ENCODE measurements at places on chromosomes 16 and 17.

GRCh38 chr16:53304334-53304733 is 129.9 kb upstream of the RBL2 start:
- no peak for DNase-seq

GRCh38 chr16:73143002-73143401 is 95.1 kb upstream of the ZFHX3 start:
- no peak for DNase-seq

DNA sequence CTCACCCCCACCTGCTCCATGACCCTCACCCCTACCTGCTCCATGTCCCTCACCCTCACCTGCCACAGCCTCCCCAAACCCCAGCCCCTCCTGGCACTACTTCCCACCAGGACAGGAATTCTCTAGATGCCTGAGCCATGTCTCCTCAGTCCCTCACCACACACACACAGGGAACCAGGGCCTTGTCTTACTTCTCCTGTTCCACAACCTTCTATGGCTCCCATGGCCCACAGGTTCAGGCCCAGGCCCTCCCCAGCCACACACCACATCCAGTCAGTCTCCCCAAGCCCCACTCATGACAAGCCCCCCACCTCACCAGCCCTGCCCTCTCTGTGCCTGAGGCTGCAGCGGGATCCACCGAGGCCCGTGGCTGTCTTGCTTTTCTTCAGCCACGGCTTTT is 3.1 kb upstream of the UBE2I start:
- DNase-seq, result no peak

DNA sequence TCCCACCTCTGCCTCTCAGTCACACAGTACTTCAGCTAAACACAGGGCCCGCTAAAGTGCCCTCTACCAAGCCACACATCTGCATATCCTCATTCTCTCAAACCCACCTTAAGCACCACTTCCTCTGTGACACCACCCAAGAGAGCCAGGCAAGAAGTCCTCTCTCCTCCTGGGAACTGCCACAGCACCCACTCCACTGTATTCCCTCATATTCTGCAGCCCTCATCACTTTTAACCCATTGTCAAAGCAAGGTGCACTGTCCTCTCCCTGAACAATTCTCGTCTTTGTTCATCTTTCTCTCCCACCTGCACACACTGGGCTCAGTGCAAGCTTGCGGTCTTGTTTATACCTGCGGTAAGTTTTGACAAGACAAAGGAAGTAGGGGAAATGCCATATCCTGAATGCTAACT is 13.6 kb downstream of the CHD9 start:
- no peak for DNase-seq

DNA sequence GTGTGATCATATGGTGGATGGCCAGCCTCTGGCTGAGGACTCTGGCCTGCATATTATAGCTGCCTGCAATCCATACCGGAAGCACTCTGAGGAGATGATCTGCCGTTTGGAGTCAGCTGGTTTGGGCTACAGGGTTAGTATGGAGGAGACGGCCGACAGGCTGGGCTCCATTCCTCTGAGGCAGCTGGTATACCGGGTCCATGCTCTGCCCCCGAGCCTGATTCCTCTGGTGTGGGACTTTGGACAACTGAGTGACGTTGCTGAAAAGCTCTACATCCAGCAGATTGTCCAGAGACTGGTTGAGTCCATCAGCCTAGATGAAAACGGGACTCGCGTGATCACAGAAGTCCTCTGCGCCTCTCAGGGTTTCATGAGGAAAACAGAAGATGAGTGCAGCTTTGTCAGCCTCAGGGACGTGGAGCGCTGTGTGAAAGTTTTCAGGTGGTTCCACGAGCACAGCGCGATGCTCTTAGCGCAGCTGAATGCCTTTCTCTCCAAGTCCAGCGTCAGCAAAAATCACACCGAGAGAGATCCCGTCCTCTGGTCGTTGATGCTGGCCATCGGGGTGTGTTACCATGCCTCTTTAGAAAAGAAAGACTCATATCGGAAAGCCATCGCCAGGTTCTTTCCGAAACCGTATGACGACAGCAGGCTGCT is 69.0 kb upstream of the ENDOV start:
- no peak for DNase-seq

DNA sequence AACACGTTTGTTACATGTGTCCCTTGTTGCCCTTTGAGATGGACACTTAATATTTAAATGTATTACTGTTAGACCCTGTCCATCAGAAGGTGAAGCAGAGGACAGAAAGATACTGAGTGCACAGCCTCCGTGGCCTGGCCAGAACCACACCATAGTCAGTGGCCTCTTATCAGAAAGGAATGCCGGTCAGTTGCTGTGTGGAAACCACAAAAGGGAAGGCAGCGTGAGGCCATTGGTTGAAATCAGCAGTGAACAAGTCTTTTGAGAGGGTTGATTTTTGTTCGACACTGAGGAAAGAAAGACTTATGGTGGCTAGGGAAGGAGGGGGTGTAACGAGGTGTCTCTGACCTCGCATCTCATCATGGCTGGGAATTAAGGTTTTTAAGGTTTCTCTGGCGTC is 85.4 kb upstream of the CLEC18A start:
- DNase-seq, result no peak

GRCh38 chr17:8072729-8073461 is 14.6 kb downstream of the ALOX12B start:
- DNase-seq, result peak; percentile 12

DNA sequence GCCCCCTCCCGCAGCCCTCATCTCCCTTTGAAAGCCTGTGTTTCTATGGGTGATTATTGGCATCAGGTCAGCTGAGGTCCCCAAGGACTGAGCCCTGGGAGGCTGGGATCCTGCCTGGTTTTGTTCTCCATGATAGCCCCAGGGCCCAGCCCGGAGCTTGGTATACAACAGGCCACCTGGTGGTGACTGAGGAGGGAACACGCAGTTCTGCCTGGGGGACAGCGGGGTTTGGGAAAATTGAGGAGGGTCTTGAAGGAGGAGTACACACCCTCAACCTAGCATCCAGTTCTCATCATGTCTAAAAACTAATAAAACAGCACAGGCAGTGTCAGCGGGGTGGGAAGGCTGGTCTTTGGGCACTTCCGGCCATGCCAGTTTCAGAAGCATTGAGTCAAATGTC is 335.1 kb downstream of the CPPED1 start:
- no peak for DNase-seq

- no peak for DNase-seq
Measured at GRCh38 chr16:50580180-50580798, 32.1 kb downstream of the NKD1 start.

DNA sequence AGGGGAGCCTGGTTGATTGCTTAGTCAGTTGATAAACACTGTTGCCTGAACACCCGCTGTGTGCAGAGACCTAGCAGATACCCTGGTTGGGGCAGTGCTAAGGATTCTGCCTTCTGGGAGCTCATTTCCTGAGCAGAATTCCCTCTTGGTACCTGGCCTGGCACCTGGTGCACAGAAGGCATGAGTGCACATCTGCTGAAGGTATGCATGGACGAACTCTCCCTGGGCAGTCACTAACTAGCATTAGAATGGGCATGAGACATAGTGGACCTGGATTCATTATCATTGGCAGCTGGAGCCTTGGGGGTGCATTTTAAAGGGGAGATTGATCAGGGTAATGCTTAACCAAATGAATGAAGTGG is 13.1 kb downstream of the ADCY7 start:
- no peak for DNase-seq

GRCh38 chr17:45127548-45128300 is 4.6 kb downstream of the PLCD3 start:
- no peak for DNase-seq

GRCh38 chr16:11599579-11599978 is 12.9 kb upstream of the LITAF start:
- DNase-seq, result no peak

DNA sequence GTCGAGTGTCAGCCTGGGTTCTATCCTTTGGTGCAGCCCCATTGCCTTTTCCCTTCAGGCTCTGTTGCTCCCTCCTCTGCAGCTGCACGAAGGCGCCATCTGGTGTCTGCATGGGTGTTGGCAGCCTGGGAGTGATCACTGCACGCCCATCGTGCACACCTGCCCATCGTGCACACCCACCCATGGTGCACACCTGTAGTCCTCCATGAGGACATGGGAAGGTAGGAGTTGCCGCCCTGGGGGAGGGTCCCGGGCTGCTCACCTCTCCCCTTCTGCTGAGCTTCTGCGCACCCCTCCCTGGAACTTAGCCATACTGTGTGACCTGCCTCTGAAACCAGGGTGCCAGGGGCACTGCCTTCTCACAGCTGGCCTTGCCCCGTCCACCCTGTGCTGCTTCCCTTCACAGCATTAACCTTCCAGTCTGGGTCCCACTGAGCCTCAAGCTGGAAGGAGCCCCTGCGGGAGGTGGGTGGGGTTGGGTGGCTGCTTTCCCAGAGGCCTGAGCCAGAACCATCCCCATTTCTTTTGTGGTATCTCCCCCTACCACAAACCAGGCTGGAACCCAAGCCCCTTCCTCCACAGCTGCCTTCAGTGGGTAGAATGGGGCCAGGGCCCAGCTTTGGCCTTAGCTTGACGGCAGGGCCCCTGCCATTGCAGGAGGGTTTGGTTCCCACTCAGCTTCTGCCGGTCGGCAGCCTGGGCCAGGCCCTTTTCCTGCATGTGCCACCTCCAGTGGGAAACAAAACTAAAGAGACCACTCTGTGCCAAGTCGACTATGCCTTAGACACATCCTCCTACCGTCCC is 2.9 kb downstream of the CTRL start:
- peak; percentile 80 for DNase-seq

Measured in activated CD4-positive, alpha-beta T cell treated with anti-CD3 and anti-CD28 coated beads, Interleukin-2, amount 50 U/mL, for 16 hours (primary cell).